Smooth muscle cell of the pulmonary artery (primary cell): ENCODE measurements at places on chromosomes 7 and 10. TPM values are rescaled to one million over a fixed set of nuclear protein-coding genes. Genes with fewer than 3 reads are reported as not detected.

Gene AKR1D1
- 0.07 TPM in 1 of 2 replicates, not detected in the other for total RNA-seq

Gene LEP
- total RNA-seq = 0.17 and 8.9 TPM in 2 replicates

Gene OIT3
- total RNA-seq = under 0.01 and 0.03 TPM in 2 replicates

Gene SPDYE9
- total RNA-seq = not detected in 2 replicates

Gene TMEM225B
- total RNA-seq = 0.52 and 1.1 TPM in 2 replicates

Gene NUDT5
- 37.9 and 44.5 TPM in 2 replicates for total RNA-seq

Gene MYOZ1
- 0.20 and 0.33 TPM in 2 replicates for total RNA-seq

Gene CALHM3
- not detected in 2 replicates for total RNA-seq

Gene SHTN1
- total RNA-seq = 0.85 and 1.4 TPM in 2 replicates

Gene OPN4
- total RNA-seq = not detected in 2 replicates

Gene KIF11
- total RNA-seq = 3.0 and 8.7 TPM in 2 replicates

Gene FAS
- 47.5 and 76.8 TPM in 2 replicates for total RNA-seq

Gene INSYN2A
- 0.13 and 0.59 TPM in 2 replicates for total RNA-seq

Gene HOXA13
- not detected in 2 replicates for total RNA-seq

Gene RSPH10B2
- total RNA-seq = 0.20 TPM in 1 of 2 replicates, not detected in the other

Gene COL26A1
- total RNA-seq = not detected in 2 replicates

Gene CALML5
- not detected in 2 replicates for total RNA-seq

Gene DGKI
- 12.7 and 15.8 TPM in 2 replicates for total RNA-seq

Gene GLCCI1
- total RNA-seq = 7.8 and 14.6 TPM in 2 replicates

Gene ACSM6
- not detected in 2 replicates for total RNA-seq

Gene RAB19
- total RNA-seq = not detected in 2 replicates

Gene RADIL
- 0.13 and 2.0 TPM in 2 replicates for total RNA-seq

Gene HTR7
- 6.0 and 21.2 TPM in 2 replicates for total RNA-seq

Gene SPDYE18
- 0.20 TPM in 2 replicates for total RNA-seq

Gene CNPY1
- not detected in 2 replicates for total RNA-seq

Gene GDF10
- 0.03 and 5.5 TPM in 2 replicates for total RNA-seq

Gene GTF2IRD1
- total RNA-seq = 8.5 and 18.9 TPM in 2 replicates

Gene CLDN4
- 0.26 TPM in 2 replicates for total RNA-seq

Gene FRMD4A
- 96.6 and 114 TPM in 2 replicates for total RNA-seq

Gene NKX6-2
- total RNA-seq = not detected in 2 replicates

Gene NPC1L1
- 0.07 and 0.13 TPM in 2 replicates for total RNA-seq

Gene PNLIPRP2
- not detected in 2 replicates for total RNA-seq

Gene STRIP2
- 2.2 and 20.9 TPM in 2 replicates for total RNA-seq

Gene SLC12A9
- 15.1 and 22.9 TPM in 2 replicates for total RNA-seq
